ENCODE measurements at places on chromosomes 7 and 10. TPM values are rescaled to one million over a fixed set of nuclear protein-coding genes. Genes with fewer than 3 reads are reported as not detected.

Gene NOS3
- total RNA-seq = 16.5 TPM

Gene NRP1
- 167 TPM for total RNA-seq

Gene MPP7
- total RNA-seq = 0.35 TPM

Gene STEAP2
- 0.05 TPM for total RNA-seq

Gene CACNA2D1
- total RNA-seq = 18.8 TPM

Gene ZNF853
- total RNA-seq = 1.9 TPM

Gene SFTPA1
- not detected for total RNA-seq

Gene OPN1SW
- total RNA-seq = not detected

Gene LAMB4
- total RNA-seq = 0.24 TPM

Gene HECW1
- not detected for total RNA-seq

Gene MINDY3
- total RNA-seq = 29.7 TPM

Gene LRIT1
- not detected for total RNA-seq

Gene MYL7
- not detected for total RNA-seq

Gene CYP2C18
- total RNA-seq = not detected

Gene CPEB3
- total RNA-seq = 1.6 TPM

Gene MARVELD1
- total RNA-seq = 50.3 TPM

Gene ETV1
- total RNA-seq = 15.2 TPM

Gene UNCX
- total RNA-seq = not detected

Gene PON3
- not detected for total RNA-seq

Gene TAC1
- total RNA-seq = not detected

Gene ATXN7L1
- 8.8 TPM for total RNA-seq

Gene TAS2R3
- not detected for total RNA-seq

Gene RINT1
- 16.8 TPM for total RNA-seq

Gene ACTR3C
- 0.53 TPM for total RNA-seq

Gene ZNF775
- total RNA-seq = 9.4 TPM

Gene UTF1
- total RNA-seq = not detected

Gene SUGCT
- 4.3 TPM for total RNA-seq

Gene NAT16
- not detected for total RNA-seq

Gene ADCYAP1R1
- total RNA-seq = not detected

Gene PNLIPRP1
- not detected for total RNA-seq

Gene STRIP2
- 5.8 TPM for total RNA-seq

Gene CYP3A5
- total RNA-seq = 0.10 TPM

Gene LIPN
- total RNA-seq = not detected

Gene EEF1AKMT2
- 13.4 TPM for total RNA-seq

Gene GIMAP6
- total RNA-seq = 82.2 TPM

Gene COL1A2
- 76.0 TPM for total RNA-seq

Gene PFKFB3
- 49.9 TPM for total RNA-seq

Gene RASSF4
- total RNA-seq = 20.4 TPM

Gene ECD
- total RNA-seq = 41.2 TPM

Gene GNAI1
- total RNA-seq = 20.0 TPM

Gene FKBP9
- total RNA-seq = 196 TPM

Gene CARD11
- 3.5 TPM for total RNA-seq

Gene ATP5F1C
- total RNA-seq = 231 TPM

Gene LEP
- not detected for total RNA-seq

Gene LIPF
- 0.18 TPM for total RNA-seq
